Vagina (tissue), 2 donors: ENCODE measurements at places on chromosomes 5 and 9.

GRCh38 chr5:84589926-84590325, 205.2 kb upstream of the EDIL3 start:
- no peak for DNase-seq

DNA sequence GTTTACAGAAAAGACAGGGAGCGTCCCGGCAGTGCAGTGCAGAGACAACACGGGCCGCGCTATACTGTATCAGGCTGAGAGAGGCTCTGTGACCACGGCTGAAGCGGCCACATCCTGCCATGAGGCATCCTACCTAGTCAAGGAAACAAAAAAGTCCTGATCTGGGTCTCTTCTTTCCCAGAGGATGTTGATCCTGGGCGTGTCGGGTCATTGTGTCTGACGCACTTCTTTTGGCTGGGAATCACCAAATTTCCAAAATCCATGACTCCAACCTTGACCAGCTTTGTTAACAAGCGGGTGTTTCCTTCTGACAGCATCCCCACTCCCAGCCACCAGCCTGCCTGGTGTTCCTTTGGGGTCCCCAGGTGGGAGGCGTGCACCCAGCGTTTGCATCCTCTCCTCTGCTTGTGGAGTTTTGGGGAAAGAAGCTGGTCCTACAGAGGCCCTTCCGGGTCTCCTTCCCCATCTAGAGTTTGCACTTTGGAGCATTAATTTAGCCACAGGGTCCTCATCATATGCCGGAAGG, 91.4 kb upstream of the RAI14 start:
- DNase-seq, result no peak

DNA sequence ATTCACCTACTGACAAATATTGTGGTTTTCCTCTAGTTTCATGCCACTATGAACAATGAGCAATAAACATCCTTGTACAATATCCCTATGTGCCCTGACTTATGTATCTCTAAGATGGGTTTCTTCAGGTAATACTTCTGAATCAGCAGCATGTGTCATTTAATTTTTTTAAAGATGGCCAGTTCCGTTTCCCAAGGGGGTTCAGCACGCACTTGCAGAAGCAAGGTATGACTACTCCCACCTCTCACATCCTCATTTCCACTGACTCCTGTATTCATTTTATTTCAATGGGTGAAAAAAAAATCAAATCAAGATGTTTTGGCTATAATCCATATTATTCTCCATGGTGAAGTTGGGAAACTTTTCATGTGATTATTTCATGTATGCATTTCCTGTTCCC, 14.7 kb upstream of the ADAMTS19 start:
- DNase-seq, result no peak

GRCh38 chr5:52709167-52709925, 78.4 kb upstream of the ITGA1 start:
- DNase-seq, result no peak

DNA sequence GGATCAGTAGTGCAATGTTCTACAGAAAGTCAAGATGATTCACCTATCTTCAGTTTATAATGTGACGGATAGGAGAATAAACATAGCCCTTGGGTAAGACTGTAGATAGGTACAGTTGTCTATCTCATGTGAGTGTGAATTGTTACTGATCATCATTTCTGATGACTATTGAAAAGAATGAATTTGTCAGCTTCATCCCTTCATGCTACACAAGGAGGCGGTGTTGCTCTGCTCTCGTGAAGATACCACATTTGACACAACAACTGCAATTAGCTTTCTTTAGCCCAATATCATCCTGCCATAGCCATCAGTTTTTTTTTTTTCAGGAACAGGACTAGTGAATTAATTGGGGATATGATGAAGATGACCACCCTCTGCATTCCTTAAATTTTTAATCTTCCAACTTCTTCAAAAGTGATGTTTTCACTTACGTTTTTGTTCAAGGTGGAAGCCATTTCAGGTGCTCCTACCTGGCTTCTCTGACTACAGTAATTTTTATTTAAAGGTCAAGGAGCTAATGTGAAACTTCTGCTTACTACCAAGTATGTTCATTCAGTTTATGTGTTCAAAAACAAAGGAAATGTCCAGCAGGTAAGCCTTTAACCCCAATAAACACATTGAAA, 152.9 kb upstream of the MOCS2 start:
- no peak for DNase-seq

DNA sequence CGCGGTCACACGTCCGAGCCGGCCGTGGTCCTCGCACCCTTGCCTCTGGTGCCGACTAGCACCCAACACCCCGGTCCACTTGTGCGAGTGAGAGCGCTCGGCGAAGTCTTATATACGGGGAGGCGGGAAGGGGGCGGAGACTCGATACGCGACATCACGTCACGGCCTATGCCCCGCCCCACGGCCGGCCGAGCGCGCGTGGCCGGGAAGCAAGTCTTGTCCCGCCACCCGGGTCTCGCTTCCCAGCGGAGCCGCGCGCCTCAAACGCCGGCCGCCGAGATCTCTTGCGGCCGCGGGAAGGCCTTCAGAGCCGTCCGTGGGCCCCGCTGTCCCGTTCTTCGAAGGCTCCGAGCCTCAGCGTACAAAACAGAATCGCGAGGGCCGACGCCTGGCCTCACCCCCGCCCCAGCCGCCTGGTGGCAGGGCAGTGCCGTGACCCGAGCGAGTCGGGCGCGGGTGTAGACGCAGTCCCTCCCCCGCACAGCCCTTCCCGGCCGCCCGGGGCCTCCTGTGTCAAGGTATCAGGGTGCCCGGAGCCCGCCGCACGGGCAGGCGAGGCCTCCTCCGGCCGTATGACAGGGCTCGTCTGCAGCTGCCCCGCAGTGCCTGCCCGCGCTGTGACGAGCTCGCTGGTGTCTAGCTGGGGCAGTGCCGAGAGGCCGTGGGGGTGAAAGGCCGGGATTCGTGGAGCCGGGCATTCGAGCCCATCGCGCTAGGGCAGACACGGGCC, at the start of gene PLK2:
TSS of gene PLK2 (minus strand) at position 85 of the 730 bp plus-strand sequence. CDS start 127 bp downstream, outside the sequence.
- DNase-seq, result no peak

GRCh38 chr9:117096138-117096537, 318.7 kb downstream of the ASTN2 start:
- DNase-seq, result no peak

GRCh38 chr5:170582644-170583330, 79.0 kb downstream of the KCNIP1 start:
- no peak for DNase-seq

DNA sequence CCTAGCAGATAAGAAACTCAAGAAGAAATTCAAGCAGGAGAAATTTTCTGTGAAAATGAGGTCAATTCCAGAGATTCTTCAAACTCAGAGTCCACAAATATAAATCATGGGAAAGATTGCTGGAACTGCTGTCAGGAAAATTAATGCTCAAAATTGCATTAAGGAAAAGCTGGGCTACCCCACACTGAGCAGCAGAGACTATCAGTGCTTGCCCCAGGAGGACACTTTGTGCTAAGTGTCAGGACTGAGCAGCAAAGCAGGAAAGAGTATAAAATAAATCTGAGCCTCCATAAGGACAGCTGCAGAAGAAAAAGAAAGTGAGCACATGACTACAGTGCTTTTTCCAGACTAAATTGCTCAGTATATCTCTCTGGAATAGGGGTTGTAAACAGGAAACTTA, 81.6 kb downstream of the RGS7BP start:
- DNase-seq, result no peak

DNA sequence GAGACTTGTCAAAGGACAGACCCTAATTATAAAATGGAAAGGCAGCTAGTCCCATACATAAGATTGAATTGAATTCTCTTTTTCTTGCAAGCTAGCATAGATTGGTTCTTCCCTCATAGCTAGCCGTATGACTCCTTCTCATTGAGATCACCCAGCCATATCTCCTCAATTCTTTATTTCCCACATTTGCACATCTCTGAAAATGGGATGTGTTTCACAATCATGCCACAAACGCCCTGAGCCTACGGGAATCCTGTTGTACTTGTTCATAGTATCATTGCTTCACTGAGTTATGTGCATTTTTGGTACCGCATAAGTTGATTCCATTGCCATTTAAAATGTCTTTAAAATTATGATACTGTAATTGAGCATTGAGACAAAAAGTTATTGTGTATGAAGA, 90.5 kb downstream of the PCSK1 start:
- DNase-seq, result no peak

GRCh38 chr5:41815261-41815660, 55.0 kb downstream of the OXCT1 start:
- DNase-seq, result no peak

DNA sequence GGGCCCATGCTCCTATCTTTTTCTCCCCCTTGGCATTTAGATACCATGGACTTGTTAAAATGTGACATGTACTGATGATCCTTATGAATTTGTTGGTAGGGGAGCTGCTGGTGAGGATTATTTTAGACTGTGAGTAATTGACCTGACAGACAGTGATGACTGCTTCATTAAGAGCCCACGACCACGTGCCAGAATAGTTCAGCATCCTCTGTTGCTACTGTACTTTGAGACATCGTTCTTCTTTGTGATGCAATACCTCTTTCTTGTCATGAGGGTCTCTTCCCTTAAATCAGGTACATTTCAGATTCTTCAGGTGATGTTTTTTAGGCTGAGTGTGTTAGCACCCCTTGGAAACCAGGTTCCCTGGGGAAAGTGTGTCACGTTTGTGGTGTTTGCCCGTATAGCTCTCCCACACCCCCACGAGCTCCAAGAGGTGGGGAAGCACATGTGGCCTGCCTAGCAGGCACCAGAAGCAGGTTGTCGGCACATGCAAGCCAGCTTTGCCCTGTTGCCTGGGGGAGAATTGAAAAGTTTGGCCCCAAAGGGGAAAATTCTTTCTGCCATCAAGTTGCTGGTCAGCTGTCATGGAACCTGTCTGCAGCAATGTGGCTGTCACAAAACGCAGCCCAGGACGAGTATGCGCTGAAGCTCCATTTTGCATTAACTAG, 25.1 kb downstream of the QRFP start:
- DNase-seq, result no peak

DNA sequence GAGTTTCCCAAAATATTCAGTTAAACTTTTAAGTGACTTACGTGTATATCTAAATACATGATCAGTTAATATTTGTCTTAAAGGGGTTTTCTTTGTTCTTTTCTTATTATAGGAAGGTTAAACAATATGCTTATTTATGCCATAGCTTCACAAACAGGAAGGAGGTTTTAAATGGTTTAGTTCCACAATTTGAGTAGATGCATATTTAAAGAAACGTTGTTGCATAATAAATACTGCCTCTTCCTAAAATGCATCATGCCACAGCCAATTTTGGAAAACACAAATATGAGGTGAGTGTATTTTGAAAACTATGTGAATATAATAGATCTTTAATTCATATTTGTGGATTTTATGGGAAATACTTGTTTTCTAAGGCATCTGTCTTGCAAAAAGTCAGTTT, 2.5 kb upstream of the ADRB2 start:
- no peak for DNase-seq

- no peak for DNase-seq
These were observed 16.8 kb downstream of the C9orf57 start for GRCh38 chr9:72043576-72043975.

GRCh38 chr5:61915646-61916045, 390.4 kb upstream of the KIF2A start:
- no peak for DNase-seq

DNA sequence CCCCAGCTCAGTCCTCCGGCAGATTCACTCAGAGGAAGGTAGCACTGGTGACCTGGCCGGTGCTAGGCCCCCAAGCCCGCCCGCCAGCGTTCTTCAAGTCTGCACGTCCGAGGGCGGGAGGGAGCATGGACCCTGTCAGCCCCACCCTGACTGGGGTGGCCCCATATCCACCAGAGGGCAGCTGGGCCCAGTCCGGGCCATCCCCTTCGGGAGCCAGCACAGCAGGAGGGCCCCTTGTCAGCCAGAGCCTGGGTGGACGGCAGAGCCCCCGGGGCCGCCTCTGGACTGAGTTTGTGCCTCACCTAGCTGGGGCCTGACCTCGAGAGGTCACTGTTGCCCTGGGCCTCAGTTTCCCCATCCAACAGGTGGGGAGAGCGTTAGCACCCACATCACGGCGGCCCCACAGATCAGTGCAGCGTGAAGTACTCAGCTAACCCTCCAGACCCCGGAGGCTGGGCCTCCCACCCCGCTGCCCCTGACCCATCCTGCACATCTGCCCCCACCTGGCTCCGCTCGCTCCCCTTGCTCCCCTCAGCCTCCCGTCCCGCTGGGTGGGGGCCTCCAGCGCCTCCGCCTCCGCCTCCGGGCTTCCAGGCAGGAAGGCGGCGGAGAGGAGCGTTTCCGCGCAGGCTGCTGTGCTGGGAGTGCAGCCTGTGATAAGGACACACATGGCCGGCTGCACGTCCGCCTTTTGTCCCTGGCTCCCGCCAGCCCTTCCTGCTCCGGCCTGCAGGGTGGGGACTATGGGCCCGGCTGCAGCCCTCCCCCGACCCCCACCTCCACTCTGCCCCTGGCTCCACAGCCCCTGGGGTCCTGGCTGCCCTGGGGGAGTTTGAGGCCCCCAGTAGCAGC, 16.6 kb upstream of the EGFL7 start:
- DNase-seq, result no peak

DNA sequence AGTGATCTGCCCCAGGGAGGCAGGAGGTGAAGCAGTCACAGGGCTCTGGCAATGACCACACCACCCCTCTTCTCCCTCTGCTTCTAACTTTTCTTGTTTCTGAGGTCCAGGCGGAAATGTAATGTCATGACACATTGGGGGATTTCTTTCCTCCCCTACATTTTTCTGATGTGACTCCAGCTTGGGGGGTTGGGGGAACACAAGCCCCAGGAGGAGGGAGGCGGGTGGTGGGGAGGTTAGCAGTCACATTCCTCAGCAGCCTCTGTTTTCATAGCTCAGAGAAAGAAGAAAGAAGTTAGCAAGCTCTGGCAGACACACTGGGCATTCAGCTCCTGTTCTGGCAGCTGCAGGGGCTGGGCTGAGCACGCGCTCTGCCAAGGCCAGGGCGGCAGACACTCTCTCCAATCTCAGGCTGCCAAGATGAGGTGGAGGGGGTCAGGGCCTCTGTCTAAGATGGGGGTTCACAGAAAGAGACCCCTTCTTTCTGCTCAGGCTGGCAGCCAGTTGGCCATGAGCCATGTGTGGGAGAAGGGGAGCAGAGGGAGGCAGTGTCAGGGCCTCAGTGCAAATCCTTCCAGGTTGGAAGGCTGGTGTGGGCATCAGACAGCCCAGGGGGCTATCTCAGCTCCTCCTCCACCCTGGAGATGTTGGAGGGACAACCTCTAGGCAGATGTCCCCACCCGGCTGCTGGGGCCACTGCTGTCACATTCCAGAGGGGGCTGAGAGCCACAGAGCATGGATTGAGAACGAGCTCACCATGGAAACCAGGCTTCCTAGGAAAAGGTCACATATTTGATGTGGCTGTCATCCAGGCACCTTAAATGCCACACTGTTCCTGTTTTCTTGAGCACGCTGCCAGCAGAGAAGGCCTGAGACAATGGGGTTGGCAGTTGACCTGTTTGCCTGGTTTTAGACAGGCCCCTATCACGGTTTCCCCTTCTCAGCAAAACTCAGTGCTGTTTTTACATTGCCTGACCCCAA, 20.1 kb upstream of the PFDN1 start:
- no peak for DNase-seq

DNA sequence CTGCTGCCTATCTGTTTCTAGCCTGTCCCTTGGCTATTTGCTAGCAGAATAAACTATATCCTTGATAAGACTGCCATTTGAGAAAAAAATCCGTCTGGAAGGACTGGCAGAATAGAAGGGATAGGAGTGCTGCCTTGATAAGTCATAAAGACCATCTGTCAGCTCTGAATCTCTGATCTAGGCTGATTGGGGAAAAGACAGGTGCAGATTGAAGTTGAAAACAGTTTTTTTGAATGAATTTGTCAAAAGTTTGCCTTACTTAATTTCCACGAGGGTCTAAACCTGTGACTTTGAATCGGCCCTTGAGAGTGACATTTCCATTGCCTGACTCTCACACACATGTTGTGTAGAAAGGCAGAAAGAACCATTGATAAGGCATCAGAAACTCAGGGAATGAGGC, 218.6 kb downstream of the MAN2A1 start:
- DNase-seq, result no peak
